GF-D8 (cell line): ENCODE measurements at places on chromosomes 7 and 10.

- no peak for DNase-seq
These were observed 266.6 kb downstream of the SUGCT start for GRCh38 chr7:40401406-40401805.

DNA sequence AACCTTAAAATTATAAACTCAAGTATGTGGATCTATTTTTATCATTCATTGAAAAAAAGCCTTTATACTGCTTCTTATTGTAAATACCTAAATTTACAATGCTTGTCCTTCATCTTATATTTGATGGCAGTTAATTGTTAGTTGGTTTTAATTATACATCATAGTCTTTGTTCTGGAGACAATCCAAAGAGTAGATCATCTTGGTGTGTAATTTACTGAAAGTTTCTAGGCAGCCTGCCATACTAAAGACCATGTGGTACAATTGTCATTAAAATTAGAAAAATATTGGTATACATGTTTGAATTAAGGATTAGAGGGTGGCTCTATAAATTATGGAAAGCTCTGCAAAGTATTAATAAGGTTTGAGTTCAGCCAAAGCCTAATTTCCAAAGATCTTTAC, 231.4 kb downstream of the KCND2 start:
- no peak for DNase-seq

DNA sequence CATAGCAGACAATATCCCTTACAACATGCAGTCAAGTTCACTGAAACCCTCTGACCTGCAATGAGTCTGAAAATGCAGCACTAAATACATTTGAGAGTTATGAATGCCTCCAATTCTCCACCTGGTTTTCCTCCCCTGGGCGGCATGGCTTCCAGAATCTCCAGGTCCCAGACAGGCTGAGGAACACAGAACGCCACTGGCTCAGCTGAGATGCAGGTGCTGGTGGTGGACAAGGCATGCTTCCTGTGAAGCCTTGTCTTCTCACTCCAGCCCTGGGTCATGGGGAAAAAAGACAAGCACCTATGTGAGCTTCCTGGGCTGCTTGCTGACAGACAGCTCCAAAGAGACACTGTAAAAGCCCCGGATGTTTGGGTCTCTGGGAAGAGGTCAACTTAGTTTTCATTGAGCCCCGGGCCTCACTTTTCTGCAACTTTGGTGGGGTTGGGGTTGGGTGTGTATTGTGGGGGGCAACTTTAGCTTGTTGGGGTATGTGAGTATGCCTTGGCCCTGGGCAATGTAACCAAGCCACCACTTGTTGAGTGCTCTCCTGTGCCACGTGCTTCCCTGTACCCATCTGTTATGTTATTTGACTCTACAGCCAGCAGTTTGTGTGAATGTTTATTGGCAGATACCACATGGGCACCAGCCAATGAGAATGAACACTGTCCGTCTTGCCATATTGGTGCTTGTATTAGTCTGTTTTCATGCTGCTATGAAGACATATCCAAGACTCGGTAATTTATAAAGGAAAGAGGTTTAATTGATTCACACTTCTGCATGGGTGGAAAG, 127.8 kb downstream of the EMX2 start:
- DNase-seq = no peak

DNA sequence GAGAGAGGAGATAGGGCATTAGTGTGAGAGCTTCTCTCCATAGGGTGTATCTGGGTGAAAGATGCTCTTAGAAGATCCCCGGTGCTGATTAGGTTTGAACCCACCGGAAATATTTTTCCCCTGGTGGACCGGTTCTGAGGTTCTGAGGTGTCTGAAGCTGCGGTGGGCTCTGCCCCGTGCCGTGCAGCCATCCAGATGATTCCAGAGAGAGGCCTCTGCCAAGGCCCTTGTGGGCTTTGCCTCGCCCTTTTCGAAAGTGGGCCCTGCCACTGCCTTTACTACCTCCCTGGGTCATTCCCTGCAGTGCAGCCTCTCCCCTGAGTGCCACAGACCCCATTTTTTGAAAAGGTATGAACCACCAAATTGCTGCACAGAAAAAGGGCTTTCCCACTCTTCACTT, 2.8 kb downstream of the GIMAP8 start:
- no peak for DNase-seq

- no peak for DNase-seq
These were observed 1119.1 kb upstream of the PHF14 start for GRCh38 chr7:9854605-9855004.

GRCh38 chr7:76071316-76072242, 23.7 kb downstream of the MDH2 start:
- DNase-seq = no peak

- no peak for DNase-seq
These were observed 43.2 kb downstream of the RBAK start for GRCh38 chr7:5088906-5089305.

GRCh38 chr10:77576444-77577032, 61.1 kb downstream of the KCNMA1 start:
- no peak for DNase-seq

DNA sequence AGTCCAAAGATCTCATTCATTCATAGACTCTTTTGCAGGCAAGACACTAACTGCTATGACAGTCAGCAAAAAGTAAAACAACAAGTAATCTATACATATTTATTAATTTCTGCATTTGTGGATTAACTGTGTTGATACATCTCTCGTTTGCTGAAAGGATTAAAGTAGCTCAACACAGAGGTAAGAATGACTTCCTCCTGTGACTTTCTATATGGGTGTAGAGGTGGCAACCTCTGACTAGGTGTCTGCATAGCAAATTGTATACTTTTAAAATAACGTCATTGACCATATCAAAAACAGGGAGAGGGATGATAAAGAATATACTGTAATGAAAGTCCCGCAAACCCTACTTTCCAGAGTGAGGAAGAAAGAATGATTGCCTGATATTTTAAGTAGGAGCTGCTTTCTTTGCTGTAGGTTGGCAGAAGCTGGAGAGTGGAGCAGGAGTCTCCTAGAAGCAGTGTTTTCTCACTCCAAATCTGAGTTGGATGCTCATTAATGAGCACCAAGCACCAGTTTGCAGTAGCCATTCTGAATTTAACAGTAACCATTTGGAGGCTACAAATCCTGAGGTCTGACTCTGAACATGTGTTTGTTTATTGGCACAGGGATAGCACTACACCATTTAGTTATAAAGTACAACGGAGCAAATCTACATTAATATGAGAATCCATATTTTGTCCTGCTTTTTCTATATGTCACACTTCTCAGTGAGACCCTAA, 9.2 kb upstream of the LRRN3 start:
- DNase-seq = no peak

- no peak for DNase-seq
These were observed 81.0 kb downstream of the CNOT4 start for GRCh38 chr7:135428879-135429278.

DNA sequence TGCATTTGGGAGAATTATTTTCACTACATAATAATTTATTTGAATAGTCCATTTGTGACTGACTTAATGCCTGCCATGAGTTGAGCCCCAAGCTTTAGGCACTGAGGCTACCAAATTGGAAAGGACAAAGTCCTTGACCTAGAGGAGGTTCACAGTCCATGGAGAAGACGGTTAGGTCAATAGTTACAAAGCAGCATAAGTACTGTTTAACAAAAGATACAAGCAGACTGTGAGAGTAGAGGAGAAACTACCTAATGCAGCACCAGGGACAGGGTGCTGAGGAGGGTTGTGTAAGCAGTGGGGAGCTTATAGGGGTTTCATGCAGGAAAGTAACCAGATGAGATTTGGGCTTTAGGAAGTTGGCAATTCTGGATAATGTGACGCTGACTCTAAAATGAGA, 139.2 kb downstream of the LCOR start:
- no peak for DNase-seq

DNA sequence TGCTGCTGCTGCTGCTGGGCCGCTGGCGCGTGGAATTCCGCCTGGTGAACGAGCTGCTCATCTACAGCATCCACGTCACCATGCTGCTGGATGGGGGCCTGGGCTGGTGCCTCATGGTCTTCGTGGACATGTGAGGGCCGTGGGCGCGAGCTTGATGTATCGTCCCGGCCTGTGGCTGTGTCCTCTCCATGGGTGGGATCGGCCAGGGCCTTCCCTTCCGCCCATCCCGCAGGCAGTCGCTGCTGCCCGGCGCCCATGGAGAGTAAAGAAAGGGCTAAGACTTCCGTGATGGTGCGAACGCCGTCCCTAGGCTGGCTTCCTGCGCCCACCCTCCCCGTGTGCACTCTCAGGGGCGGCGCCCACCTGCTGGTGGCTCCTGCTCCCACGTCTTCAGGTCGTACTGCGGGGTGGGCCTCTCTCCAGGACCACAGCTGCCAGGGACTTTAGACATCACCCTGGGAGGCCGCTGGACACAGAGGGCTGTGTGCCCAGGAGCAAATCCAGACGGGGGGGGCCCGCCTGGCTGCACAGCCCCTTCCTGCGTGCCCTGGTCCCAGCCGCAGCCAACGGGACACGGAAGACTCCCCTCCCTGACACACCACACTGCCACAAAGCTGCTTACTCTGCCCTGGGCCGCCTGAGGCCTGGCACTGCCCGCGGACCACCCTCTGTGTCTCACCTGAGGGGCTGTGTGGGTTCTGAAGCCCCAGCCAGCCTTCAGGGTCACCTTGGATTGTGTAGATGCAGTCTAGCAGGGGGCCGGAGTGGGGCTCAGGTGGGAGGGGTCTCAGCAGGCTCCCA, 167.5 kb downstream of the SEPTIN7 start:
- DNase-seq = no peak

DNA sequence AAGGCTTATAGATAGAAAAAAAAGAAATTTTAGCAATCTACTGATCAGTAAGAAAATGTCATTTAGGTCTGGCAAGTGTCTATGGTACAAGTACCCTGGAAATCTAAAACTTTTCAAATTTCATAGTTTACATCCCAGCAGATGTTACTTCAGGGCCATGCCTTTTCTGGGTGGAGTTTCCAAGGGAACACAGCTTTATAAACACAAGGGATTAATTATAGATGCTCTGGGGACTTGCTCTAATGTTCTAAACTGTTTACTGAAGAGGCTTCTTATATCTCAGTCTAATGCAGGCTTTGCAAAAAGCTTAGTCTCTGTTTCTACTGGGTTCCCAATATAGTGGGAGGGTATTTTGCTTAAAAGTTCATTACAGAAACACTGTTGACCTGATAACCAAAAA, 3.1 kb downstream of the CD36 start:
- DNase-seq = no peak

- DNase-seq = no peak
These were observed 20.0 kb downstream of the SORCS1 start for GRCh38 chr10:107144490-107144889.

- no peak for DNase-seq
These were observed 214.5 kb downstream of the MBL2 start for GRCh38 chr10:52558090-52558489.

DNA sequence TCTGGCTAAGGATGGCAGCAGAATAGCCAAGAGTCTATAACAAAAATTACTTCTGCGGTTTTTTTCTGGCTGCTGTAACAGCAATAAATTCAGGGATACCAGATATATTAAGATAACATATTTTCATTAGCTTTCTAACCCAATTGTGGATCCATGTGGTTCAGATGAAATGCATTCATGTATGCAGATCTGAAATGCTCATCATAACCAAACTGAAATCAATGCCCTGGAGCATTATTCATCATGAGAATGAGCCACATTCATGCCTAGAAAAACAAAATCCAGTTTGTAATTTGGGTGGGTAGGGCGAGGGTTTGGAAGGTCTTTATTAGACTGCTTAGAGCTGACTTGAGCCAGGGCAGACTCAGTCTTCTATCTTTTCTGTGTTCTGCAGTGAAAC, 69.8 kb upstream of the SEMA3A start:
- DNase-seq = no peak

DNA sequence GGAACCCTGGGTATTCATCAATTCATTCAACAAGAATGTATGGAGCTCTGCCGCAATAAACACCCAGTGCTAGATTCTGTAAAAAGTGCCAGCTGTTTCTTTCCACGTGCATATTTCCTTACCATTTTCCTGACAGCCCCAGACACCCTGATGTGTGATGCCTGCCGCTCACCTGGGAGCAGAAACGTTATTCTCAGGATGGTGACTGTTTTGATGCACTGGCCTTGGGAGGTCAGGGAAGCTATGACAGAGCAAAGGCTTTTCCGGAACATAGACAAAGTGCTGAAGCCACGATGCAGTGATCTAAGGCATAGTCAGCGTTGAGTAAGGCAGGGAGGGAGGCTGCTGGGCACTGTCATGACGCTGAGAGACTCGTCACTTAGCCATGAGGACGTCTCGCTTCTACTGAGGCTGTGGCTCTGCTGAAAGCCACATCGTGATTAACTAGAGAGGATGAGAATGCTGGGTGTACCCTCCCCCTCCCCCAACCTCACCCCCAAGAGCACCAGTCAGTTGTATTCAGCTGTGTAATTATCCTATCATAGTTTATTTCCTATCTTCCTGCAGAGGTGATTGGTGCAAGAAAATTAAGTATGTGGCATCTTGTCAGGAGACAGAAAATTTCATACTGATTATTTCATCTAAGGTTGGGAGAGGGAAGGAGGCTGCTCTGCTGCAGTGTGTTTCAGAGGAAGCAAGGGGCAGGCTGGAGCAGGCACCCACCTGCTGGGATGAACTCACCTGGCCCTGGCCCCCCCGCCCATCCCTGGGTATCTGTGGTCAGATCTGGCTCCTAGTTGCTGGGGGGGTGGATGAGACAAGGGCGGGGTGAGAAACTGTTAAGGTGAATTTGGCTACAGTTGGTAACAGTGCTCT, 48.8 kb upstream of the SMNDC1 start:
- no peak for DNase-seq

GRCh38 chr7:13879994-13880686, 109.3 kb downstream of the ETV1 start:
- no peak for DNase-seq

DNA sequence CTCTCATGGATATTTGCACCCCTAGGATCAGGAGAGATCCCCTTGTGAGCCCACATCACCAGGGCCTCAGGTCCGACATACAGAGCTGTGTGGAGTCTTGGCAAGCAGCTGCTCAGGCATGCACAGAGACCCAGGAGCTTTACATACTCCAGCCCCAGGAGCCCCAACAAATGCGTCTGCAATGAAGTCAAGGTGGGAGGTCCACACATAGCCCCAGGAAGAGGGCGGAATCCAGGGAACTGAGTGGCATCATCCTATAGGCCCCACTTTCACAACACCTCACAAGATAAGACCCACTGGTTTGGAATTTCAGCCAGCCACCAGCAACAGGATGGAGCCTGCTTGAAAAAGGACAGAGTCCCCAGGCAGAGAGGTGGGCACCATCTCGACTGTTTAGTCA, 106.7 kb downstream of the LSMEM1 start:
- no peak for DNase-seq

DNA sequence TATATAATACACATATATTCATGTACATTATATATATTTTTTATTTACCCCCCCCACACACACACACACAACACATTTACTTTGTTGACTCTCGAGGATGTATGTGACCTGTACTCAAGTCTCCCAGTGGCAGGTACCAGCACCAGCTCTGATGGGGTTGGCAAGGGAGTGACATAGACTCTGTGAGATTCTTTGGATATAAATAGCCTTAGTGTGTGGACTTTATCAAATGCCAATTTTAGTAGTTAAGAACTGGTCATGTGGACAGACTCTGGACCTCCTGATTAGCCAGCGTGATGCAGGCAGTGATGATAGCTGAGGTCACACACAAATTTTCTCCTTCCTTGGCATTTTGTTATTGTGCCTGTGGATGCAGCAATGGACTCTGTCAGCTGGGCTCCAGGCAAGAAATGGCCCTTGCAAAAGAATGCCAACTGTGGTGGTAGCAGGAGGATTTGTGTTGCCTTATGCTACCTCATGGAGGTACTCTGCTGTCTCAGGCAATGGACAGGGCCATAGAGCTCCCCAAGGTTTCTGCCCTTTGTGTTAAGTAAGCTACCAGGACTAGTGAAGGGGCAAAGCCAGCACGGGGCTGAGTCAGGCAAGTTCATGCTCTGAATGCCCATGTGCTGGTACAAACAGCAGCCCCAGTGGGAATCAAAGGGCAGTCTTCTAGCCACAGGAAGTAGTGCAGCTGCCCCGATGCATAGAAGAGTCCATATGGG, 224.6 kb upstream of the ZWINT start:
- DNase-seq = no peak
